Right atrium auricular region (tissue), 2 donors: ENCODE measurements at places on chromosomes 2 and 18. TPM values are rescaled to one million over a fixed set of nuclear protein-coding genes. Genes with fewer than 3 reads are reported as not detected.

LYPD6 gene
- total RNA-seq = 0.63 TPM

WDSUB1 gene
- 3.2 TPM for total RNA-seq

C2orf15 gene
- total RNA-seq = not detected

SERPINB11 gene
- total RNA-seq = not detected

ABCG8 gene
- total RNA-seq = not detected

KCNG2 gene
- not detected for total RNA-seq

GKN2 gene
- not detected for total RNA-seq

LONRF2 gene
- total RNA-seq = 18.9 TPM
